Activated naive CD8-positive, alpha-beta T cell treated with anti-CD3 and anti-CD28 coated beads, Interleukin-2, amount 10 ng/mL, durations not matched to agents 7 days and 5 days (primary cell): ENCODE measurements at places on chromosomes 1 and 21. TPM values are rescaled to one million over a fixed set of nuclear protein-coding genes. Genes with fewer than 3 reads are reported as not detected.

A3GALT2 gene
- total RNA-seq, result 0.31 TPM

DFFA gene
- total RNA-seq, result 31.9 TPM

DEGS1 gene
- total RNA-seq, result 63.8 TPM

HPDL gene
- total RNA-seq, result 10.3 TPM

RIMS3 gene
- total RNA-seq, result 6.9 TPM

SOX13 gene
- total RNA-seq, result 3.9 TPM

DCST1 gene
- total RNA-seq, result not detected

PMVK gene
- total RNA-seq, result 25.6 TPM

GIPC2 gene
- 0.74 TPM for total RNA-seq
